ENCODE measurements at places on chromosomes 3 and 15.

DNA sequence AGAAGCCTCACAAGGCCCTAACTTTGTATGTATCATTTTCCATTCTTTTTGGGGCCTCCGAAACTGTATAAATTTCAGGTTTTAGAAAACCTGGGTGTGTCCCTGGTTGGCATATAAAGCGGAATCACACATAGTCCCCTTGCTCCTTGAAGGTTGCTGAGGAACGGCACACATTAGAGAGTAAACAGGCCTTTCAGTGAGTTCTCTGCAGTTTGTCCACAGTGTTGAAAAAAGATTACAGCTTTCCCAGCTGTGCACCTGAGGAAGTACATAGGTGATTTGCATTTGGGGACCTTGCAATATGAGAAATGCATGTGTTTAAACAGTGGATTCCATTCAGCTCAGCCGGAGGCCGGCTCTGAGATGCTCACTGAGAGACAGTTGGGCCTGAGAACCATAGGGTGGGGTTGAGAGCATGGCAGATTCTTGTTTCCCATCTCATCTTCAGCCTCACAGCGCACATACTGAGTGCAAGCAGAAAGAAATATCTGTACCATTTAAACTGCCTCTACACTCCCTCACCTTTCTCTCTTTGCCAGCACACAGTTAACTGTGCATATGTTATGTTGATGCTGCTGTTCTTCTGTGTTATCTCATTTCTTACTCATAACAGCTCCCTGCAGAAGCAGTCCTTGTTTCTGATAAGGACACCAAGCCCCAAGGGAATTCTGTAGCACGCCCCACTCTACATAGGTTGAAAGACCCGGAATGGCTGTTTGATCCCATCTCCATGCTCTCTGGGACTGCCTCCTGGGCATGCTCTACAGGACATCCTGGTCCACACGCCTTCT, 60.4 kb downstream of the BOC start:
- no peak for DNase-seq

DNA sequence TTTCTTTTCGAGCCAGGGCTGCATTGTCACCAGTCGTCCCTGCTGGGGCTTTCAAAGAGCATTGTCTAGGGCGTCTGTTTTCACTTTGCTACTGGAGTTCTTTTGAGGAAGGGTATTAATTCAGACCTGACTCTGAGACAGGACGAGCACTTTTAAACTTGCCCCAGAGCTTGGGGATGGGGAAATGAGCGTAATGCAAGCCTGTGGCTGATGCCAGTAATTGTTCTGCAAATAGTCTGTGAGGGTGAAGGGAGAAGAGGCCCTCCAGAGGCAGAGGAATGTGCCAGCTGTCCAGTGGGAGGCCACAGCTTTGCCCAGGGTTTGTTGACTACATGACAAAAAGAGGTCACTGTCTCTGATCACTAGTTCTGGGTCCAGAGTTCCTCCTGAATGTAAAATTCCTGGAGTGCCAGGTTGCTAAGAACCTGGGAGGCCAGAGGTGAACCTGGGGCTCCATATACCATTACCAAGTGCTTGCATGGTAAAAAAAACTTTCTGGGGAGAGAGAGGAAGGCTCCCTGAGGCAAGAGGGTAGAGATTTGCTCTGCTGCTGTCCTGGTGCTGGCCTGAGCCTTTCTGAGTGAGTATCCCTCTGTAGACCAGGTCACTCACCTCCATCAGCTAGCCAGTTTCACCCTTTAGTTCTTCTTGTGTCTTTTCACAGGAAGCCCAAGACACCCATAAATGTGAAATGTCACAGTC, 14.8 kb downstream of the EEFSEC start:
- DNase-seq: no peak

- DNase-seq: peak; percentile 24
These were observed 836.2 kb downstream of the AGBL1 start for GRCh38 chr15:86915811-86916331.

DNA sequence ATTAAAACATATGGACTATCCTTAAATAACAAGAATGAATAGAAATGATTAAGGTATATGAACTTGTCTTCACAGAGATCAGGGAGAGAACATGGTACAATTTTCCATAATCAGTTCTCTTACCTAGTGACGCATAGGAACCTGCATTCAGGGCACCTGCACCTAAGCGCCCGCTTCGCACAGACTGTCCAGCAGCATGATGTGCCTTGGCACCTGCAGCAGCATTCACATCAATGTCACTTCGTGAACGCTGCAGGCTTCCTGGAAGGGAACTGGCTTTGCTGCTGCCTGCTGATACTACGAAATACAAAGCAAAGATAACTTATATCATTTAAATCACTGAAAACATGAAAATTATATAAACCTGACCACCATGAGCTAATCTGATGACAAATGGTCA, 115.2 kb downstream of the CLASP2 start:
- DNase-seq: no peak

DNA sequence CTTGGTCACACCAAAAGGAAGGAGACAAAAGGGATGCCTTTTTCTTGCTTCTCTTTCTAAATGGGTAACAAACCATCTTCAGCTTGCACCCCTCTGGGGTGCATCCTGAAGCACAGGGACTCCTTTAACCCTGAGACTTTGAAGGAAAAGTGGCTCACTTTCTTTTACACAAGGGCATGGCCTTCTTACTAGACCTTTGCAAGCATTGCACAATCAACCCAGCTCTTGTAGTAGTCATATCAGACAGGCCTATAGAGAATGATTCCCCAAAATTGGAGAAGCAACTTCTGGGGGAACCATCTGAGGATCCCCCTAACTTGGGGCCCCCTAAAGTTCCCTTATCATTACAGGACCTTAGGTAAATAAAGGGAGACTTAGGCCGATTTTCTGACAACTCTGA, 56.1 kb upstream of the GK5 start:
- no peak for DNase-seq

DNA sequence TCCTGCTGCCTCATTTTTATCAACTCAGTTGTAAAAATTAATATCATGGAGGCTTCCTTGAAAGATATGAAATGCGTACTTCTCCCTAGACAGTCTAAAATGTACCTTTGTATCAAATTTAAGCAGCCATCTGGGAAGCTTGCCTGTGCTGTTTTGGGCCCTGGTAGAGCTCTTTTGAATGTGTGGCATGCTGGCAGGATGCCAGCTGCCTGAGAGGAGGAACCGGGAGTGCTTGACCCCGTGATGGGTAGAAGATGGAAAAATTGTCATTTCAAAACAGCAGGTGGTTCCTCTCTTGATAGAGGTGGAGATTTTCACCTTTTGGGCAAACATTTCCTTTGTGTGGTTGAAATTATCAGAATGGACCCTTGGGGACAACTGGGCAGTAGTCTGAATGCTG, 245.3 kb downstream of the RPLP1 start:
- no peak for DNase-seq

DNA sequence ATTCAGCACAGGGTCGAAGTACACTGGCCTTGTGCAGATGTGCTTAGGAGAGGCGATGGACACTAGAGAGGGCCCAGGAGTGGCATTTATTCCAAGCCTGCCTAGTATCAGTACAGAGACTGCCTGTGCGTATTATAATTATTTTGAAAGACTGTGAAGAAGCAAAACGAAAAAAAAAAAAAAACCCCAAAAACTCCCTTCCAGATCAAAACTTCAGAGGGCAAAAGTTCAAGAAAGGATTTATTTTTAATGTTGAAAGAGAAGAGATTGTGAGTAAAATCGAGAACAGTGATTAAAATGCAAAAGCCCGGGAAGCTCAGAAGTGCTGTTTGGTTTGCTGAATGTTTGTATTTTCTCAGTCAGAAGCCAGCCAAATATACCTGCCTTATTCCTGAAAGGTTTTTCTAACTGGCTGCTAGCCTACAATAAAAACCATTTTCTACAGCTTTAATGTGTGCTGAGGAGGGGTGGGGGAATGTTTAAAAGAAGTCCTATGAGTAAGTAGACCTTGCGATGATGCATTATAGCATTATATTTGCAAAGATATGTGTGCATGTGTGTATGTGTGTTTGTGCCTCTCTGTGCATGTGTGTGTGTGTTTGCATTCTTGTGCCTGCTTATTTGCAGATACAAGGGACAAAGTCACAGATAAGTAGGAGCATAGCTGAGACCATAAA, 19.3 kb upstream of the LZTFL1 start:
- no peak for DNase-seq

DNA sequence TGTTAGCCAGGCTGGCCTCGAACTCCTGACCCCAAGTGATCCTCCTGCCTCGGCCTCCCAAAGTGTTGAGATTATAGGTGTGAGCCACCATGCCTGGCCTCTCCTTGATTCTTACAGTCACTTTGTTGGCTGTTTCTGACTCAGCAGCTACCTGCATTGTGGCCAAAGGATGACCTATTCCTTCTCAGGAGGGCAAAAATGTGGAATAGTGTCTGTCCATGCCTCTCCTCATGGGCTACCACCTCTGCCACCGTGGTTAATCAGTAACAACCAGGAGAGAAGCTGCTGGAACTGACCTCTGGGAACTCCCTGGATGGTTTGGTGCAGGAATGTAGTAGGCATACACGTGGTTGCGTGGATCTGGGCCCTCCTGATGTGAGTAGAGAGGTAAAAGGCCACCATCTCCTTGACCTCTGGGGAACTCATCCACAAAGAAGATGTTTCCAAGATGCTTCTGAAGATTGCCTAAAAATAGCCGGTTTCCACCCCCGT, 63.3 kb downstream of the FLNB start:
- DNase-seq: no peak

DNA sequence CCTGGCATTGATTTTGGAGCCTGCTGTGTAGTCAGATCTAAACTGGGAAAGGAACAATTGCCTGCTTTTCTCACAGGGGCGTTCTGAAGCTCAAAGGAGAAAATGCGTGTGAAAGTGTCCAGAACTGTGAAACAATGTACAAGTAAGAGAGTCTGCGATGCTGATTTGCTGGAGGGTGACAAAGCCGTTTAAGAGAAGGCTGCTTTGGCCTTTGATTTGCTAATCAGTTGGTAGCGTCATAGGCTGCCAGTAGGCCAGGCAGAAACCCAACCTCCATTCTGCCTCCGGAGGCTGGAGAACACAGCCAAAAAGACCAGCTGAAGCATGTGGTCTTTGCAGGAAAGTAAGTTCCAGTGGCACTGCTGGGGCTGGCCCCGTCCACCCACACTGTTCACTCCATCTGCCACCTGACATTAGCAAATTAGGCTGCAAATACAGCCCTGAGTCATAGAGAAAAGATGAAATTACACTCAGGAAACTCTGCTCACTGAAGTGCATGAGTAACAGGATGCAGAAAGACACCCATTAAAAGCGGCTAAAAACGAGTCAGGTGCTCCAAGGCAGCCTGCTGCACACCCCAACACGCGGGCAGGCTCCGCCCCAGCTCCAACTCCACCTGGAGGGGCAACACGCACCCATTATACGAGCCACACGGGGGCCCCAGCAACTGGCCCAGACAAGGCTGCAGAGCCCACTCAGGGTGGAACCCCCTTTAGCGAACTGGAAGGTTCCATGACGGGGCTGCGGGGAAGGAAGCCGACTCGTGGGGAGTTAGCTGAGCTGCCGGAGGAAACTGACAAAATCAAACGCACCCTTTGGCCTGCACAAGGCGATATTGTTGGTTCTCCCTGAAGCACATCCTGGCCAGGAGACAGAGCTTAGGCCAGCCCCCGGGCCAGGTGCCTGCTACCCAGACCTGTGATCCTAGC, 31.6 kb downstream of the ZDHHC19 start:
- peak; percentile 35 for DNase-seq
